ENCODE measurements at places on chromosomes 5 and 9.

GRCh38 chr5:30102185-30102584 lies 1091.3 kb upstream of the CDH6 start:
- no peak for DNase-seq

- no peak for DNase-seq
Observed at GRCh38 chr5:126846744-126847455, 70.0 kb downstream of the LMNB1 start.

DNA sequence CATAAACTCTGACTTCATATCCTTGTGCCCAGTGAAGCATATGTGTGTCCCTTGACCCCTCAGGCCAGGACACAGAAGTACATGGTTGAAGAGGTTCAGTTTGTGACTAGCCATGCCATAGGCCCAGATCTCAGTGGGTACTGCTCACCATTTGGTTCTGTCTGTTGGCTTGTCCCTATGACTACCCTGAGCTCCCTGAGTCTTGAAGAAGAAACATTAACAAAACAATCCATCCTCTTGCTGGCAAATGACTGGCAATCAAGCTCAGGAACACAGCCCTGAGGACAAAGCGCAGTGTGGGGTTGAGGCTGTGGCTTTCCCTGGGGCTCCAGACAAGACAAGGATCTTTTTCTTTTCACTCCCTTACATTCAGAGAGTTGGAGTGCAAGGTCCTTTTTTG lies 46.3 kb downstream of the TNFAIP8 start:
- DNase-seq, result peak; percentile 95

GRCh38 chr5:54799645-54800044 lies 185.7 kb downstream of the ESM1 start:
- DNase-seq, result no peak

- no peak for DNase-seq
Observed at GRCh38 chr9:123359546-123359945, 3.5 kb downstream of the CRB2 start.

DNA sequence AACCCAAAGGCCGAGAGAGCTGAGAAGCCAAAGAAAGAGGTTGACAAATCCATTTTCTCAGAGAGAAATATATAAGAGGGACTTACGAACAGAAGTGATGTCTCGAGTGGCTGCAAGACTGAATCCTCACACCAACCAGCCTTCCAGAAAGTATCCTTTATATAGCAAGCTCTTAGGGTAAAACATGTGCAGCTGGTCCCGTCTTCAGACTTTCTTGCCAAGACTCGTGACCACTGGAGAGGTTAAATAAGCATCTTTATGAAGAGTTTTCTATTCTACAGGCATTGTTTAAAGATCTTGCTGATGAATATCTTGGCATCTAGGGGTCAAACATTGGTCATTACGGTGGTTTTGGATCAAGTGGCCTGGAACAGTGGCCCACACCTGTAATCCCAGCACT lies 16.9 kb upstream of the SLC22A4 start:
- no peak for DNase-seq

GRCh38 chr9:68644831-68645230 lies 60.2 kb upstream of the PIP5K1B start:
- no peak for DNase-seq

- DNase-seq, result no peak
Observed at GRCh38 chr5:91956738-91957137, 573.6 kb upstream of the ARRDC3 start.

GRCh38 chr5:79547982-79548381 lies 34.0 kb upstream of the HOMER1 start:
- DNase-seq, result no peak

DNA sequence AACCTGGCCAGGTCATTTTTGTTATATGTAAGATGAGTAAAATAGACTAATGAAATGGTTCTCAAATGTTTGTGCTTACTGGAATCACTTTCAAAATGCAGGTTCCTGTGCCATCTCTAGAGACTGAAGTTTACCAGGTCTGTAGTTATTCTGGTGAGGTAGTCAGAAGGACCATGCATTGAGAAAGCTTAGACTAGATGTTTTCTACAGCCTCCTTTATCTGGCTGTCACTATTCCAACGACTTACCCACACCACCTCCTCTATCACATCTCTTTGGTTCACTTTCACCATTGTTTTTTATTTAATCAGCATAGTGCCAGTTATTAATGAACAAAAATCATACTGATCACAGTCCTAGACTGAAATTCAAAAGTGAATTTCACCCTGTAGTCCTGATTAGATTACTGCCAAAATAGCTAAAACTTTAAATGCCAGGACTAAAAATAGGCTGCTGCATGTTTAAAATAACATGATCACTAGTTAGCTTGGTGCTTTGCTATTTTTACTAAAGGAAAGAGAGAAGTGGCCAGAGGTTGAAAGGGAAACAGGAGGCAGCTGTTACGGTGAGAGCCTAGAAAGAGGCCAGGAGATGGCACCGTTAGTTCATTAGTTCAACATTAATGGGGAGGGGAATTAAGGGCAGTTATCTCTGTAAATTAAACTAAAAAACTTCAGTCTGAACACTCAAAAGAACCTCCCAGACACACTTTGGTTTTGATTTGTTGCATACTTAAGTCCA lies 13.9 kb upstream of the FNIP1 start:
- DNase-seq, result no peak

- DNase-seq, result no peak
Observed at GRCh38 chr5:60639544-60639943, 60.4 kb downstream of the DEPDC1B start.

GRCh38 chr5:191036-191948 lies at the start of gene LRRC14B:
TSS of gene LRRC14B (plus strand) at chr5:191495. CDS start at chr5:191539, 44 bp downstream.
- DNase-seq, result no peak

DNA sequence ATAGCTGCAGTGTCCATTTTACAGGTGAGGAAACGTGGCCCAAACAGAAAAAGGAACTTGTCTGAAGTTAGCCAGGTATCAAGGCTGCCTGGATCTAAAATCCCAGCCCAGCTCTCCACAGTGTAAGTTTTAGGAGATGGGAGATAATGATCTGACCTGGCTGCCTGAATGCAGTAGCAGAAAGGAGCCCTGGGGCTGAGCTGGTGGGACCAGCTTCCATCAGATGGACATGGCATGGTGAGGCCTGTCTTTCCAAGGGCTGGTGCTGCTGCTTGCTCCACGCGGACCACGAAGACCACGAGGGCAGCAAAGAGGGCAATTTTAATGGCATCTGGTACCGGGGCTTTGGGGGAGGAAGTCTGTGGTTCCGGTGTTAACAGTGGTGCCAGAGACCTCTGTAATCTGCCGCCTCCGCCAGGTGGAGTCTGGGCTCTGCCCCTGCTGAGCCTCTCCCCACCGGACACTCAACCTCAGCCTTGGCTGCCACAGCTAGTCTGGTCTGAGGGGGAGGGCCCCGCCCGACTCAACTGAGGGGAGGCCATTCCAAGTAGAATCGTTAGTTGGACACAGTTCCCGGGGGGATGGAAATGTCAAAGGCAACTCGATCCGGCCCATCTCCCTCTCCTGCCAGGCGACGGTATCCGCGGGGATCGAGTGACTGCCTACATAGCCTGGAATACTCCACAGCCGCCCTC lies 650 bp downstream of the MYORG start:
- DNase-seq, result peak; percentile 41

- DNase-seq, result no peak
Observed at GRCh38 chr9:126722922-126723806, 81.7 kb upstream of the ZBTB43 start.

- no peak for DNase-seq
Observed at GRCh38 chr9:109990541-109990940, 210.5 kb downstream of the PALM2AKAP2 start.

DNA sequence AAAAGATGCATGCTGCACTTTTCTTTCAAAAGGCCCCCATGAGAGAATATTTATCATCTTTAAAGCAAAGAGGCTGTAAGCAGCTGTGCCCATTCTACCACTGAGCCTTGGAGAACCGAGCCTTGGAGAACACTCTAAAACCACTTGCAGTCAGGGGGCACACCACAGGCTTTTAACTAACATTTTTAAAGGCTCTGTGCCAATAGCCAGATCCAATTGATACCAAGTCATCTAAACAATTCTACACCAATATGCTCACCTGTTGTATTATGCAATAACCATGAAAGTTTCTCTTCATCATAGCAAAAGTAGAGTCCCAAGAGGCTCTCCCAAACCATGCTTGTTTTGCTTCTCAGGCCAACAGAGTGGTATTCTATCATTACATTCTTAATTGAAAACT lies 1090.5 kb upstream of the SEMA6A start:
- DNase-seq, result no peak

- DNase-seq, result no peak
Observed at GRCh38 chr9:3698531-3698930, 172.7 kb upstream of the RFX3 start.

DNA sequence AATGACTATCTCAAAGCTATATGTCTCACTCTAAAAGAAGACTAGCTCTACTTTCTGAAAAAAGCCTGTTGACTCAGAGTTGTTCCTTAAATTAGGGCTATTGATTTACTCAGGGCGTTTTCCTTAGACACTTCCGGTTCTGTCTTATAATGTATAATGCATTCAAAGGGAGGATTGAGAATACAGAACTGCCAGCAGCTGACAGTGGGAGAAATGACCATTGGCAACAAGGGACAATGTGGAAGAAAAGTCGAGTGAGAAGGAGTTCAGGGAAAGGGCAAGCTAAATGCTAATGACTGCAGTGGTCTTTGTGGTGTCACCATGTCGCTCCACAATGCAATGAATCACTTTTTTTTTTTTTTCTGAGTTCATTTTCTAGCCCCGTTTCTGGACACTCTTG lies 65.7 kb upstream of the ANKH start:
- no peak for DNase-seq

DNA sequence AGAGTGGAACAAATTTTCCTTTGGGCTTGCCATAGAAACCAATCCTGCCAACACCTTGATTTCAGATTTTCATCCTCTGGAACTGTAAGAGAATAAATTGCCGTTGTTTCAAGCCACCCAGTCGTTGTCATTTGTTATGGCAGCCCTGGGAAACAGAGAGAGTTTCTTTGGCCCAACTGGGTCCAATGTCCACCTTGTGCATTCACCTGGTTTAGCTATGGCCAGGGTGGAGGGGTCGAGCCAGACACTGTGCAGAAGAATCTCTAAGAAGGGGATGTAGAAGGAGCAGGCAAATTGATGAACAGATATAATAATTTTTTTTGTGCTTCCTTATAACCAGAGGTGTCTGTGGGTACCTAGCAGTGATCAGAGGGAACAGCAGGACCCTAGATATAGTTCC lies 9.8 kb downstream of the KIF4B start:
- DNase-seq, result no peak

- DNase-seq, result no peak
Observed at GRCh38 chr5:55518831-55519390, 15.9 kb downstream of the PLPP1 start.

- DNase-seq, result no peak
Observed at GRCh38 chr5:98519571-98519970, 253.9 kb upstream of the RGMB start.

GRCh38 chr5:164593982-164594381 lies 1088.6 kb downstream of the MAT2B start:
- DNase-seq, result no peak

- no peak for DNase-seq
Observed at GRCh38 chr5:41507501-41507900, 2.9 kb downstream of the PLCXD3 start.

DNA sequence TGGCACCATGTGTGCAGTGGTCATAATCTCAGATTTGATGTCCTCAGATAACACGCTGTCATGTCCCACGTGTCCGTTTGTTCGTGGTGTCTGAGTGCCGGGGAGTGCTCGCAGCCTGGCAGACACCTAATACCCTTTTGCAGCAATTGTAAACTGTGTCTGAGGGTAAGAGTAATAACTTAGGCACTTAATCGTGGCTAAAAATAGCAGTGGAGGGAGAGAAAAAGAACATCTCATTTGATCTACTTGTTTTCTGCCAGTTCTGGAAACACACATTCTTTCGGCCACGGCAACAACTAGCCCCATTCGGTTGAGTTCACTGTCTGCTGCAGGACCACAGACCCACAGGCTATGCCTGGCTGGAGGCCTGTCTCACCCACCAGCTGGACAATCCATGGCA lies 16.5 kb downstream of the ADCY2 start:
- no peak for DNase-seq

- no peak for DNase-seq
Observed at GRCh38 chr5:132233811-132234683, 6.4 kb upstream of the P4HA2 start.

GRCh38 chr9:133760713-133761290 lies 22.6 kb upstream of the SARDH start:
- DNase-seq, result no peak

- no peak for DNase-seq
Observed at GRCh38 chr9:69173497-69173890, 583 bp upstream of the TJP2 start.
